IPS DF 6.9 (cell line): ENCODE measurements at places on chromosomes 2 and 18.
A peak's percentile ranks its signal among the peaks of the same experiment; 100 is the strongest.

DNA sequence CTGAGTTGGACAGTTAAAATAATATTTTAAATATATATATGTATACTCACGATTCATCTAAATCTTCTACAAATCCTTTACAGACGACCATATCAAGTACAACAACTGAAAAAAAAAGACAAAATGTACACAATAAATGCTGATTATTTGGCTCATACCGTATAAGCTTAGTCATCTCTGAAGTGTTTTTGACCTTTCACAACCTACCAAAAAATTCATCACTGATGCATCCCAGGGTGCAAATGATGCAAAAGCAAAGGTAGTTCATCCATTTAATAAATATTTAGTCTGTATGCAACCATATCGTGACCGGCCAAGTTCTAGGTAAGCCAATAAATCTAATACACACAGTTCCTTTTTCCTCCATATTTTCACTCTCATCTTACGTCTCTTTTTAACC lies 1.1 kb downstream of the TMX3 start:
- no peak for DNase-seq

DNA sequence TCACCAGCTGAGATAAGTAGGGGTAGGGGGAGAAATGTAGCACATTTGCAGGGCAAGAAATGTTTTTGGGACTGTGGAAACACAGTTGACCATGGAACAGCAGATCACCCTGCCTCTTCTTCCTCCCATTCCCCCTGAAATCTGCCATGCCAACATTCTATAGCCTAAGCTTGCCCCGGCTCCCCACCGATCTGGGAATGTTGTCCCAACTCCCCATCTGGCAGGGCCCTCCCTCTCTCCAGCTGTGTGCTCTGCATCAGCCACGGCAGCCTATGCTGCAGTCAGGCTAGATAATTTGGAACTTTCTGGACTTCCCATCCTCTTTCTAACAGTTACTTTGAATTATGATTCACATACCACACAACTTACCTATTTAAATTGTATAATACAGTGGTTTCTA lies 425.1 kb upstream of the RAB6C start:
- DNase-seq = no peak

DNA sequence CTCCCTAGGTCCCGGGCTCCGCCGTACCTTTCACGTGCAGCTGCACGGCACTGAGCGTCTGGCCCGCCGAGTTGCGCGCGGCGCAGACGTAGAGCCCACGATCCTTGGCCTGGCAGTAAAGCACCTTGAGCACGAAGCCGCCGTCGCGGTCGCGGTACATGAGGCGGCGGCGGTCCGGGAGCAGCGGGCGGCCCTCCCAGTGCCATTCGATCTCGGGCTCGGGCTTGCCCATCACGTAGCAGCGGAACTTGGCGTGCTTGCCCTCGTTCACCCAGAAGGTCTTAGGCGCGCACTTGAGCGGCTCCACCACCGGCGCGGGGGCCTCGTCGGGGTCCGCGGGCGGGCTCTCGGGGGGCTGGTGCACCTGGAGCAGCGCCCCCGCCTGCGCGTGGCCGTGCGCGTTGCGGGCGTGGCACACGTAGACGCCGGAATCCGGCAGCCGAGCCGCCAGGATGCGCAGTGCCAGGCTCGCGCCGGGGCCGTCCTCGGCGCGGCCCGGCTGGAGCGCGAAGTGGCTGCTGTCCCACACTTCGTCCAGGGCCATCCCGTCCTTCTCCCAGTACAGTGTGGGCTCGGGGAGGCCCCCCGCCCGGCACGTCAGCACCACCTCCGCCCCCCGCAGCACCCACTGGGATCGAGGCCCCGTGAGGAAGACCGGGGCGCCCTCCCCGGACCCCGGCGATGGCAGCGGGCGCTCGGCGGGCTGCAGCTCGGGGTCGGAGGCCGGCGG lies 980 bp downstream of the OBSL1 start:
- DNase-seq = no peak

- no peak for DNase-seq
Measured at GRCh38 chr2:44771522-44771921, 170.0 kb upstream of the SIX3 start.

DNA sequence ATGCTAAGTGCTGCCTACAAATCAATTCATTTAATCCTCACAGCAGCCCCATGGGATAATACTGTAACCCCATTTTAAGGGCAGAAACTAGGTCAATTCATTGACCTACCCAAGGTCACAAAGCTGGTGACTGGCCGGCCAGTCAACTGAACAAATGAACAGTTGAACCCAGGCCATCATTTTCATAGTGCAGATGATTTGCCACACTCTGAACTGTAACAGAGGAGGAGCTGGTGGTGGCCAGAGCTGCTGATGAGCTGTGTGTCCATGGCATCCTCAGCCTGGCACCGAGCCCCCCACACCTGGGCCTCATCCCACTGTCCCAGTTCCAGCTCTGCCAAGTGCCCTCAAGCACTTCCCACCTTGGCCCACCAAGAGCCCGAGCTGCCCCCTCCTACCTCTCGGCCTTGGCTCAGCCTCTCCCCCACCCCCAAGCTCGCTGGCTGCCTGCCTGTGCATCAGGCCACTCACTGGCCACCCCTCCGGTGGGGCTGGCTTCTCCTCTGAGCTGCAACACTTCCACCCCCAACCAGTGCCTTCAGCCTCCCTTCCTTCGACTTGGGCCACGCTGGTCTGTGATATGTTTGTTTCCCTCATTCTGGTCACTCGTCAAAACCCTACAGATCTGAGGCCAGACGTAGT lies 58.4 kb downstream of the ATOH8 start:
- DNase-seq = no peak

DNA sequence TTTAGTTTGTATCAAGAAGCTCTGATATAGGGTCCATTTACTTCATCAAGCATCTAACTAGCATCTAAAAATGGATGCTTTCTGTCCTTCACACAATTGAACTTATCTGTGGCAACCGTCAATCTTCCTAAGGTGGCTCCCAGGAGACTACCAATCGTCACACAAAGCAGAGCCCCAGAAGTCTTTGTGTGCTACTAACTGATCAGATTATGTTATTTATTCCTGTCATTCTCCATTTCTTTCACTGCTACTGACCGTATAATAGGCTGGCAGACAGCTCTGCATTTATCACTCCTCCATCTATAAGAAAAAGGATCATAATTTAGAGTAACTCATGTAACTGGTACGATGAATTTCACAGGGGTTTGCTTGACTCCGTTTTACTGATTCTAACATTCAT lies 585.0 kb upstream of the NXPH2 start:
- DNase-seq = no peak

DNA sequence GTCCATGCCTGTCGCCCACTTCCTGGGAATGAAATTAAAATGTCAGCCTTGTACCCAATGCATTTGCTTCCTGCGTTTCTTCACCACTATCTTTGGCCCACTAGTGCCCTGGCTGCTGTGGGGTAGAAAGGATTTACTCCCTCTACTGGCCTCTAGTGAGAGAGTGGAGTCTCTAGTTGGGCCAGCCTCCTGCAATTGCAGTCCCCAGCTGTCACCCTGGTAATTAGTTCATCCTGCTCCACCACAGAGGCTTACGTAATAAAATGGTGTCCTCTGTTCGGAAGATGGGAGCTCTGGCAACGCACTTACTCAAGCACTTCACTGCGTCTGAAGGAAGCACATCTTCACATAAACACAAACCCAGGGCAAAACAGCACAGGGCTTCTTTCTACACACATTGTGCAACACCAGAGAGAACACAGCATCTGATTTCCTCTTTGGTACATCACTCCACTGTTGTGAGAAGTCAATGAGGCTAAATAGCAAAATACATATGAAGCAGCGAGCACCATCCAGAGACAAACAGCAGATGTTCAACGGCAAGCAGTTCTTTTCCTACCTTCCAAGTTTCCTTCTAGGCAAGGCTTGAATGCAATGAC lies 274.6 kb downstream of the LRATD1 start:
- peak; percentile 7 for DNase-seq

DNA sequence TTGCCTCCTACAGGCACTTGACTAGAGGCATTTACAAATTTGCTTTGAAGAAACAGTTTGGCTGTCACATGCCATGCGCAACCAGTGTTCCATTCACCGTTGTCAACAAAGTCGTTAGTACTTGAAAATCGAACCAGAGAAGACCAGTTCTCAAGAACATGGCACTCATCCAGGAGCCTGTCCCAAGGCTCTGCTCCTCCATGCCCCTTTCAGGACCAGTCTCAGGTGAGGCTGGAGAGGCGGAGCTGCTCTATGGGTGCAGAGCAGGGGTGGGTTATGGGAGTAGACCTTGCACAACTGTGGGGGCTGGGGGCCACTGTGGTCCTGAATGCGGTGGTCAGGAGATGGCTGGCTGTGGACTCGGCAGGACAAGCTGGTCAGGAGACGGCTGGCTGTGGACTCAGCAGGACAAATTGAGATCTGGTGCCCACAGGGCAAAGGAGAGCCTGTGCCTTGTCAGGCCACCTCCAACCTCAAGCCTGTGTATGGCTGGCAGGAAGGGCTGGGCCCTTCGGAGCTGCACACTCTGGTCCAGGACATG lies 12.3 kb upstream of the ATP9B start:
- DNase-seq = no peak

DNA sequence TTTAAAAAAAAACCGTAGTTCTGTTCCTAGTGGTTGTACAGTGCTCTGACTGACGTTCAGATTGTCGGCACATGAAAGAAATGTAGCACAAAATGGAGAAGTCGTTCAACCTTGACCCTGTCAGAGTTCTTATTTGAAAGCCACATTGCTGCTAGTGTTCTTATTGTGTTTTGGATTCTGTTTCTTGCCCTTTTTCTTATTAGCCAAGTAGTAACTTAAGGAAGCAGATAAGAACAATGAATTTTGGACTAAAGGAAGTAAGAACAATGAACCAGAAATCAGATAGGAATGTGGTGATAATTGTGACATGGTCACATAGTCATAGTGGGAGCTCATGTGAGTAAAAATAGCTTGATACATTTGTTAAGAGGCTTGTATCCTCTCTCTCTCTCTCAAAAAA lies 45.9 kb downstream of the RPIA start:
- no peak for DNase-seq
